ENCODE measurements at places on chromosomes 12 and 14. TPM values are rescaled to one million over a fixed set of nuclear protein-coding genes. Genes with fewer than 3 reads are reported as not detected.

The SCN8A gene
- 14.6 TPM for total RNA-seq

The MANSC4 gene
- total RNA-seq, result not detected

The SHMT2 gene
- total RNA-seq, result 112 TPM

The PRB4 gene
- total RNA-seq, result not detected

The OR6S1 gene
- not detected for total RNA-seq

DNA sequence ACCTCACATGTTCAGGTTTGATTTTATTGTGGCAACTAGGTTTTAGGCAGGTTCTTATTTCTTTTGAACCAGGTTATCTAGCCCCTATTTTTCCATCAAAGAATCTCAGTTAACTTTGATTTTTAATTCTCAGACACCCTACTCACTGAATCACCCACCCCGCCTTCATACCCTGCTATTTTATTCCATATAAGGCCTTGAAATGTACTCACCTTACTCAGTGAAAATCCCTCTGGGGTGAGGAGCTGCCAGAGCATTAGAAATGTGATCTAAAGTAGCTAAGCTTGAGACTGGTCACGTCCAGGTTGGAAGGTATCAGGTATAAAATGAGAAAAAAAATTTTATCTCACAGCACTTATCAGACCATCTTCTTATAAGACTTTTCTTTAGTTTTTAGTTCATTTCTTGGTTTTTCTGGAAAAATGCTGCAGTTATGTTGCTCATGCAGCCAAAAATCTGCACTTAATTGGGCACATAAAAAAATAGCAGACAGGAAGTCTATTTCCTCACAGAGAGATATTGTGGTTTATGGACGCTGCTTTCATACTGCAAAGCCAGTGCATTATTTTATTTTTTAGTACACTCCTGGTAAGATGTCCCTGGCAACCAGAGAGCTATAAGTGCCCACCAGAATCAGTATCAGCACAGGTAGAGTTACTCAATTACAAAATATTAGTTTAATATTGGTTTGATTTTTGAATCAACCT is 101.5 kb upstream of the CCDC91 start:
- H3K4me1 ChIP-seq, result peaks cover 46% of the 10 kb centered on the region
- no peaks in the 10 kb centered on the region for H3K36me3 ChIP-seq
- peak; percentile 9 for DNase-seq
- peak overlapping the region; percentile 68 for H3K4me3 ChIP-seq

GRCh38 chr12:92294676-92295440 is 149.2 kb upstream of the BTG1 start:
- H3K4me3 ChIP-seq, result 0 out of 2 replicates have a peak overlapping the region, but pooled peaks have one; percentile 4
- H3K4me1 ChIP-seq, result peaks cover 31% of the 10 kb centered on the region
- no peaks in the 10 kb centered on the region for H3K27me3 ChIP-seq
- no peaks in the 10 kb centered on the region for H3K36me3 ChIP-seq
- H3K27ac ChIP-seq, result peak overlapping the region; percentile 69

- peaks cover 30% of the 10 kb centered on the region for H3K36me3 ChIP-seq
- H3K27ac ChIP-seq, result peak overlapping the region; percentile 97
- H3K4me1 ChIP-seq, result peaks cover 77% of the 10 kb centered on the region
- H3K4me3 ChIP-seq, result peak overlapping the region; percentile 96
- peak; percentile 78 for DNase-seq
Observed at GRCh38 chr12:124389138-124389724, 94.3 kb downstream of the RFLNA start.

GRCh38 chr14:101774814-101775213 is 13.3 kb downstream of the PPP2R5C start:
- H3K4me3 ChIP-seq, result no peak overlapping the region
- peaks cover 7% of the 10 kb centered on the region for H3K4me1 ChIP-seq
- no peaks in the 10 kb centered on the region for H3K36me3 ChIP-seq
- no peak overlapping the region for H3K27ac ChIP-seq
- DNase-seq, result no peak

DNA sequence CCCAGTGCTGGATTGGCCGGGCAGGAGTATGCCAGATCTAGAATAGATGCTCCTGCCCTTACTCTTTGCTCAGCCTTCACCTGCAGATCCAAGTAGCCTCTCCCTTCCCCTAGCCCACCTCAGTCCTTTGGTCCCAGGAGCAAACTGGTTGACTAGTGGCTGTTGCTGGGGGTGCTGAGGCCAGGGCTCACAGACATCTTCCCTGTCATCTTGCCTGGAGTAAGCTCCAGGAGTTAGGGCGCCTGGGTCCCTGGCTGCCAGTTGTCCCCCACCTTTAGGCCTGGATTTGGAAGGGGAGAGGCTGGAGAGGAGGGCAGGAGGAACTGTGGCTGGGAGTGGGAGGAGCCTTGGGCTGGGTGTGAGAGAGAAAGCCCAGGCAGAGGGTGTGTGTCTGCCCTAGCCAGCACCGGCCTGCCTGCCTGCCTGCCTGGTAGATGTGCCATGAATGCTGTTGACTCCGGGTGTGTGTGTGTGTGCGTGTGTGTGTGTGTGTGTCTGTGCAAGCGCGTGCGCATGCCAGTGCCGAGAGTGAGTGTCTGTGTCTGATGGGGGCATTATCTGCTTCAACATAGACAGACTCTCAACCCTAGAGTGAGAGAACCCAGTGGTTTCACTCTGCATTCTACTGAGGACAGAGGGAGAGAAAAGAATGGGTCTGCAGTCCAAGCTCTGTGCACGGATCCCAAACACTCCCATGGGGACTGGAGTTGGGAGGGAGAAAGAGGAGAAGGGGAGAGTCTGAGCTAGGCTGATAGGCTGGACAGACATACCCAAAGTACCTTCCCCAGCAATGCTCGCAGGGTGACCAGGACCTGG is 845 bp upstream of the RARG start:
- peak overlapping the region; percentile 58 for H3K27ac ChIP-seq
- H3K4me1 ChIP-seq, result peaks cover 44% of the 10 kb centered on the region
- no peak for DNase-seq
- H3K4me3 ChIP-seq, result peak overlapping the region; percentile 90
- H3K27me3 ChIP-seq, result peaks cover 6% of the 10 kb centered on the region

GRCh38 chr14:89013098-89013504 is 188.7 kb downstream of the TTC8 start:
- peaks cover 5% of the 10 kb centered on the region for H3K27me3 ChIP-seq
- peak; percentile 23 for DNase-seq
- peaks cover 9% of the 10 kb centered on the region for H3K4me1 ChIP-seq
- no peak overlapping the region for H3K4me3 ChIP-seq

- H3K36me3 ChIP-seq, result peaks cover 13% of the 10 kb centered on the region
- H3K4me1 ChIP-seq, result peaks cover 76% of the 10 kb centered on the region
- H3K27ac ChIP-seq, result peak overlapping the region; percentile 68
- H3K4me3 ChIP-seq, result no peak overlapping the region
Observed at GRCh38 chr12:25979059-25979458, 20.6 kb downstream of the RASSF8 start.
